ENCODE measurements at places on chromosomes 6 and 20.

DNA sequence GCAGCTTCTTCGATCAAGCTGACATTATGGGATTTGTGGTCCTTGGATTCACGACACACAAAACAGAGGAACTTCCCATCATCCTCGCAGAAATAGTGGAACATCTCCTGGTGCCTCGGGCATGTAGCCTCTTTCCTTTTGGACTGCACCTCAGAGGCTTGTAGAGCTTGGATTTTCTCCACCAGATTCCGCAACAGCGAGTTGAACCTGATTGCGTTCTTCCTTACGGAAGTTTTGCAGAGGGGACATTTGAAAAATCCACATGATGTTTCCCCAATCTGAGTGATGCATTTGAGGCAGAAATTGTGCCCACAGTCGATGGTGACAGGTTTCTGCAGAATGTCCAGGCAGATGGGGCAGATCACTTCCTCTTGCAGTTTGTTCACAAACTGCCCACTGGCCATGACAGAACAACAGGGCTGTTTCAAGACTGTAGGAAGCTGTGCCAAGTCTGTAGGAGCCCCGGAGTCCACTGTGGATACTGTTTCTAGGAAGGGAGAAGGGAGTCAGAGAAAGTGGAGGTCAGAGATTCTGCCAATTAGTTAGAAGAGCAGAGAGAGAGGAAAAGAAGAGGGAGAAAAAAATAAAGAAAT lies 392 bp downstream of the TRIM31 start:
- no peak for DNase-seq

DNA sequence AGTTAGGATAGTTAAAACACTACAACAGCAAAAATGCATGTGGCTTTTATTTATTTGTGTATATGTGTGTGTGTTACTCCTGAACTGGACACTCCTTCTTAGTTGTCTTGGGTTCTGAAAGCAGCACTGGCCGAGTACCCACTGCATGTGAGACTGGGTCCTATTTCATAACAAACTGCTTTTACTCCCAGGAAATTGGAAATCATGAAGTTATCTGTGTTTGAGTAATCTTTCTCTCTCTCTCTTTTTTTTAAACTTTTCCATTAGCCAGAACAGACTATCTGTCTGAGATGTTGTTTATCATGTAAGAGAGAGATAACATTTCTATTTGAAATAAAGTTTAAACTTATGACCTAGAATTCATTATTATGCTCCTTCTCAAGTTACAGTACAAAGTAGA lies 110.4 kb downstream of the LIN28B start:
- no peak for DNase-seq

- DNase-seq: no peak
These were observed 149.5 kb upstream of the SULF2 start for GRCh38 chr20:47934761-47935160.

DNA sequence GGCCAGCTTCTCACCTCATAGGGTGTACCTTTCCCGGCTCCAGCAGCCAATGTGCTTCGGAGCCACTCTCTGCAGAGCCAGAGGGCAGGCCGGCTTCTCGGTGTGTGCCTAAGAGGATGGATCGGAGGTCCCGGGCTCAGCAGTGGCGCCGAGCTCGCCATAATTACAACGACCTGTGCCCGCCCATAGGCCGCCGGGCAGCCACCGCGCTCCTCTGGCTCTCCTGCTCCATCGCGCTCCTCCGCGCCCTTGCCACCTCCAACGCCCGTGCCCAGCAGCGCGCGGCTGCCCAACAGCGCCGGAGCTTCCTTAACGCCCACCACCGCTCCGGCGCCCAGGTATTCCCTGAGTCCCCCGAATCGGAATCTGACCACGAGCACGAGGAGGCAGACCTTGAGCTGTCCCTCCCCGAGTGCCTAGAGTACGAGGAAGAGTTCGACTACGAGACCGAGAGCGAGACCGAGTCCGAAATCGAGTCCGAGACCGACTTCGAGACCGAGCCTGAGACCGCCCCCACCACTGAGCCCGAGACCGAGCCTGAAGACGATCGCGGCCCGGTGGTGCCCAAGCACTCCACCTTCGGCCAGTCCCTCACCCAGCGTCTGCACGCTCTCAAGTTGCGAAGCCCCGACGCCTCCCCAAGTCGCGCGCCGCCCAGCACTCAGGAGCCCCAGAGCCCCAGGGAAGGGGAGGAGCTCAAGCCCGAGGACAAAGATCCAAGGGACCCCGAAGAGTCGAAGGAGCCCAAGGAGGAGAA lies 10.5 kb downstream of the GNAS-AS1 start:
- no peak for DNase-seq

DNA sequence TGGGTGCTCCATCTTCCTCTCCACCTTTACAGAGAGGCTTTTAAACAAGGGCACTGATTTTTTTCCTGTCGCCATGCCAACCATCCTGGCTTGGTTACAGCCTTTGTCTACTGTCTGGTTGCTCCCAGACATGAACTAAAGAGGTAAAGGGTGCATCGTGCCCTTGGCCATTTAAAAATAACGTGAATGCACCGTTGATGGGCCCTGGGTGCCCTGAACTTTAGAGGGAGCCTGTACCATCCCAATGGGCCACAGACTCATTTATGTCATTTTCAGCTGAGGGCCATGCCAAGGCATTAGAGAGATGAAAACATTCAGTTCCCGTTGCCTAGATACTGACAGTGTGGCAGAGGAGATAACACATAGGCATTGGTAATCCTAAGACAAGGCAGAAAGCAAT lies 23.3 kb downstream of the TMC2 start:
- no peak for DNase-seq

DNA sequence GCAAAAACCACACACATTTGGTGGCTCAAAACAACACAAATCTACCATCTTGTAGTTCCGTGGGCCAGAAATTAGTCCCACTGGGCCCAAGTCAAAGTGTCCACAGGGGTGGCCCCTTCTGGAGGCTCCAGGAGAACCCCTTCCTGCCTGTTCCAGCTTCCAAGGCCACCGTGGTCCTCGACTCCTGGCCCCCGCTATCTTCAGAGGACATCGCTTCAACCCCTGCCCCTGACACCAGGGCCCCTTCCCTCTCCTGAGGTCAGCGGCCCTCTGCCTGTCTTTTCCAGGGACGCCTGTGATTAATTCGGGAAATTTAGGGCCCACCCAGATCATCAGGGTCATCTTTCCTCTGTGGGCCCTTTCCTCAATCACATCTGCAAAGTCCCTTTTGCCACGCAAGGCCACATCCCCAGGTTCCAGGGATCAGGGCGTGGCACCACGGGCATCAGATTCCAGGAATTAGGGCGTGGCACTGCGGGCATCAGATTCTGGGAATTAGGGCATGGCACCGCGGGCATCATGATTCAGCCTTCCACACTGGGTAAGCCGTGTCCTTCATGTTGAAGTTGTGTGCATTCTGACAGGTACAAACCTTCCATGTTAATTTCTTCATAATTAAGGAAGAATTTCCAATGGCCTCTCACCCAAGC lies 59.9 kb upstream of the SMOC2 start:
- DNase-seq: no peak

DNA sequence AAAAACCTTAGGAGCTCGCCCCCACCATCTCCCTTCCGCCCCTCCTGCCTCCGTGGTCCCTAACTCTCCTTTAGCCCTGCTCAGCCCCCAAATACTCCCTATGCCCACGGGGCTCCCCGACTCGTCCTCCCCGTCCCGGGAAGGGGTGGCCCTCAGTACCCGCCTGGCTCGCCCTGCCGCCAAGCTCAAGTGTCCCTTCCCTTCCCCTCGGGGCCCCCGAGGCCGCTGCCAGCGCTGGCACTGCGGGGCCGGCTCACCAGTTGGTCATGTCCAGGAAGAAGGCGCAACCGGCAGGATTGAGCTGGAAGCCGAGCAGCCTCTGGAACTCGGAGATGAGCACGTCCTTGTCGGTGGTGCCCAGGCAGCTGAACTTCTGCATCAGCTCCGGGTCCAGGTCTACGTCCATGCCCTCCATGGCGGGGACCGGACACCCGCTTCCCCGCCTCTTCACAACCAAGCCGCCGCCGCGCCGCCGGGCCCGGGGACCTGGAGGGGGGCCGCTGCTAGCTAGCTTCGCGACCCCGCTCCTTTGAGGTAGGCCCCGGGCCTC lies 303 bp downstream of the ILRUN start:
- DNase-seq: no peak

DNA sequence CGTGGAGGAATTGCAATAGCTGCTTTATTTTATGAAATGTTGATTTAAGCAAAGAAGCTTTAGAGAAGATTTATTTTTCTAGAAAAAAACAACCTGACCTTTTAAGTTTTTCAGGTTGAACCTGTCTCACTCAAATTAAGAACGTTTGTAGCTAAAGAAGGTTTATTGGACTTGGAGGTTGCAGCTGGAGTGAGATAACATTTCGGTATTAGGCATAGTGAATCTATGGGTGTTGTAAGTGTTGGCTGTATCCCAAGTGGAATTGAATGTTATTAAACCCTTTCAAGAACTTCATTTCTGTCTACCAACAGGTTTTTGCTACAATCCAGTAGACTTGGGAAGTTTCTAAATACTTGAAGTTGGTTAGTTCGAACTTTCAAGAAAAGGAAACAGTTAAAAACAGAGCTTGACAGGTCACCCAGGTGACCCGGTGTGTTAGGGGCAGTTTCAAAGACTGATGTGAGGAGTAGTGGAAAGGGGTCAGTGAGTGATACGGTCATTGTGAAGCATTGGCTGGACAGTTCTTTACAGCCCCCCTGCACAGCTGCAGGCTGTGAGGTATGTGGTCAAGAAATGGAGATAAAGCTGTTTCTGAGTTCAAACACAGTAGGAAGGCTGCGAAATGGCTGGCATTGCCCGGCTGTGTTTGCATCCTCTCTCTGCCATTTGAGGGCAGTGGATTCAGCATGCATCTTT lies 2.4 kb upstream of the TBCC start:
- no peak for DNase-seq

DNA sequence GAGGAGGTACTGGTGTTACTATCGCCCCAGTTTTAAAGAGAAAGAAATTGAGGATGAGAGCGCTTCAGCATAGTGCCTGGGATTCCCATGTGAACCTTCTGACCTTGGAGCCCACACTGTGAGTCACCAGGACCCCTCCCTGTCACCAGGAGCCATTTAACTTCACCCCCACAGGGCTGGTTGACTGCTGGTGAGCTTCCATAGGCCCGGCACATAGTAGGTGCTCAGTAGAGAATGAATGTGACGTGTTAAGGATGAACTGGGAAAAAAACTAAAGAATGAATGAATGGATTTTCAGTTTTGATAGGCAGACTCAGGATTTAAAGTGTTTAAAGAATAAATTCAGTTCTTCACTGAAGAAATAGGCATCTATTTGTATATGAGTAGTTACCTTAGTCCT lies 53.3 kb upstream of the KIF25 start:
- no peak for DNase-seq

GRCh38 chr6:43992126-43992663 lies 135.1 kb downstream of the MRPL14 start:
- DNase-seq: no peak

DNA sequence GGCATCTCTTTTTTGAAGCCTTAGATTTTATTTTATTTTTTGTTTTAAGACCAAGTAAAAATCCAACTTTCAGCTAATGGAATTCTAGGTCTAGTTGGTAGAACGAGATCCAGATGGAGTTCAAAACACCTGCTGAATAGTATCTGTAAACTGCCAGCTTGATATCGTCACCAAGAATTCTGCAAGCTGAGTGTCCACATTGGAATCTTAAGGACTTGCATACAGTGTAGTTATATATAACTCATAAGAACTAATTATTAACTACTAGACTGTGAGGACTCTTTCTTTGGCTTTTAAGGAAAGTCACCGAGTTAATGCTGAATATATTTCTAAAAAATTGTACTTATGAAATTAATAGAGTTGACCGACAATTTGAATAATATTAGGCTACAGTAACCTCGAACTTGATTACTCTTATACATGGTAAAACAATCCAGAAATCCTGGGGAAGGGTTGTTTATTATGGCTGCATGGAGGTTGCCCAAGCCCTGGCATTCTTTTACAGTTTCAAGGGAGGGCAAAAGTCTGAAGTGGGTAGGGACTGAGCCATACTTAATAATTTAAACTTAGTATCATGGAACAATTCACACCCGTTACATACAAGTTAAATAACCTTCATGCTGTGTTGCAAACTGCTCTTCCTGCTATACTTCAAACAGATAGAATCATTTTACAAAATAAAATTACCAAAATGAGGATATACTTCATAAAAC lies 553.9 kb downstream of the PTPRT start:
- no peak for DNase-seq

- DNase-seq: no peak
These were observed 39.4 kb upstream of the MRPS10 start for GRCh38 chr6:42257063-42257462.

GRCh38 chr6:75205776-75206575 lies at the start of gene COL12A1:
TSS of gene COL12A1 (minus strand) at chr6:75206053. CDS start at chr6:75202792, 3,261 bp downstream.
- DNase-seq: no peak

Data from activated naive CD8-positive, alpha-beta T cell treated with anti-CD3 and anti-CD28 coated beads, Interleukin-2, amount 50 U/mL, for 16 hours (primary cell).